NCI-H2081 (cell line): ENCODE measurements at places on chromosomes 12 and 14.

DNA sequence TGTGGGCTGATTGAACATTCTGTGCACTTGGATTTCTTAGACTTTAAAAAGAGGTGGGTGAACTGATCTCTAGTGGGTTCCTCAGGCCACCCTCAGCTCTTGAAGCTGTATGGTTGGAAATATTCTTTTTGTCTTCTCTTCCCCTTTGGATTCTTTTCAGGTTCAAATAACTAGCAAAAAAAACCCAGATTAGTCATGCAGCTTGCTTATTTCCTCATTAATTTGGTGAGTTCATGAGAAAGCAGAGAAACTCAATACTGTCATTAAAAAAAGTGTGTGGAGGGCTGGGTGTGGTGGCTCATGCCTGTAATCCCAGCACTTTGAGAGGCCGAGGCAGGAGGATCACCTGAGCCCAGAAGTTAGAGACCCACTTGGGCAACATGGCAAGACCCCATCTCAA lies 183.4 kb downstream of the ESR2 start:
- DNase-seq: no peak

DNA sequence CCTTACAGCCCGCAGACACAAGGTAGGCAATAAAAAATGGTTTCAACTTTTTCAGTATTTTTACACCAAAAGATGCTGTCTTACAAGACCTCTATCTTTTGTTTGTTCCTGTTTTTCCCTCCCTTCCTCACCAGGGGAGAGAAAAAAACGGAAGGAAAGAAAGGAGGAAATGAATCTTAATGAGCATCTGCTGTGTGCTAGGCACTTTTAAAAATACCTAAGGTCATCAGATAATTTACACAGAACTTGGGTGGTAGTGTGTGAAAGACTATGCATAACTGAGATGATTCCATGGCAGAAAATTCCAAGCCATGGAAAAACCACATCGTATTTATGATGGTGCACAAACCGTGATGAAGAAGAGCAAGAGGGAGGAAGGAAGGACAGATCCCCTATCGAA lies 121.2 kb downstream of the DIP2B start:
- DNase-seq: no peak

GRCh38 chr12:66516133-66516532 lies 162.7 kb downstream of the GRIP1 start:
- DNase-seq: no peak

- DNase-seq: no peak
Observed at GRCh38 chr12:125129591-125130255, 64.5 kb downstream of the AACS start.

DNA sequence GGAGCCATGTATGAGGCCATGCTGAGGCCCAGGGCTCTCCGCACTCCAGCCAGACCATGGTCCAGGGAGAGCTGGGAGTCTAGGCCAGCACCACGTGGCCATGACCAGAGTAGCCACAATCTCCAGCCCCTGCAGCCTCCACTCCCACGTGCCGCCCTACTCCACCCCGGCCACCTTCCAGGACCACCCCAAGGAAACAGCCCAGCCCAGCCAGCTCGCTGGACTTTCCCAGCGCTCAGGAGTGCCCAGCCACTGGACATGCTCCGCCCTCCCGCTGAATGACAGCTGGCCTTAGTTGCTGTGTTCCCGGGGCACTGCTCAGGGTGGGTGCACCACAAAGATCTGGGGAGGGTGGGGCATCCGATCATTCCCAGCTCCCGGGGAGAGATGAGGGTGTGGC lies 2.1 kb upstream of the C14orf180 start:
- no peak for DNase-seq

GRCh38 chr14:89572596-89573398 lies 155.8 kb upstream of the FOXN3 start:
- peak; percentile 76 for DNase-seq

- DNase-seq: peak; percentile 3
Observed at GRCh38 chr12:46373301-46374296, 1.0 kb upstream of the SLC38A2 start.
